ENCODE measurements at places on chromosomes 3 and 15. TPM values are rescaled to one million over a fixed set of nuclear protein-coding genes. Genes with fewer than 3 reads are reported as not detected.

- no peak for DNase-seq
Measured at GRCh38 chr15:67024998-67025368, 40.4 kb upstream of the SMAD3 start.

DNA sequence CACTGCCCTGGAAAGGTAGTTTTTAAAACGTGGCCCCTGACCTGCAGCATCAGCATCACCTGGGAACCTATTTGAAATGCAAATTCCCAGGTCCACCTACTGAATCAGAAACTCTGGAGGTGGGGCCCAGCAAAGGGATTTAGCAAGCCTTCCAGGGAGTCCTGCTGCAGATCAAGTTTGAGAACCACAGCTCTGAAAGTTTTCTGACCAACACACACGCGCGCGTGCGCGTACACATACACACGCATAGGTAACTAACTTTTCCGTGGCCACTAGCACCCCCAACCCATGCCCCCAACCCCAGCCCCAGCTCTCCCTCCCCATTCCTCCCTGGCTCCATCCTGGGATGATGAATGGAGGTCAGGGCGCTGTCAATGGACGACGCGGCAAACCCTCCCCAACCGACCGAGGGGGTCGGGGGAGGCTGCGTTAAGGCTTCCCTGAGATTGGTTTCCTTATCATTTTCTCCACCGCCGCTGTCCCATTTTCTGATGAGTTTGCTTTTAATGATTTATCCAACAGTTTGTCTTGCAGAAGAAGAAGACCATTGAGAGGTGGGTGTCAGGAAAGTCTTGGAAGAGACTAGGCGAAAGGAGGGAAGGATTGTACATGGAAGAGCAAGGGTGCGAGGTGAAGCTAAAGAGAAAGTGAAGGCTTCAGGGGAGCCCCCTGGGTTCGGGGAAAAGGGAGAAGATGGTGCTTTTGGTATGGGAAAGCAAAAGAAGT lies 590 bp upstream of the BOC start:
- DNase-seq: no peak

DNA sequence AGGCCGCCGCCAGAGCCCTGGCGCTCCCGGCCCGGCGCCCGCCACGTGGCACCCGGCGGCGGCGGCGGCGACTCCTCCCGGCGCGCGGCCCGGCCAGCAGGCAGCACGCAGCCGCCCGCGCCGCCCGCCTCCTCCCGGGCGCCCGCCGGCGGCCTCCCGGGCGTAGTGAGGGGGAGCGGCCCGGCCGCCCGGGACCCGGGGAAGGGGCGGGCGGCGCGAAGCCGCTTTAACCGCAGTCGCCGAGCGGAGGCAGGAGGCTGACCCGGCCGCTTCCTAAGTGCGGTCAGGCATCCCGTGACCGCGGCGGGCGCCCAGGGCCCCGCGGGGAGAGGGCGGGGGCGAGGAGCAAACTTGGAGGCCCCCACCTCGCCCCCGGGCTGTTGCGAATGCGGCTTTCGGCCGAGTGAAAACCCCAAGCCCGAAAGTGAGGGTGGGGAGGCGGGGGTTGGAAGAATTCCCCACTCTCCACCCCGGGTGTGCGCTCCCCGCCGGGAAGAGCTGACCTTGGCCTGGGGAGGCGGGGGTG lies 1.7 kb upstream of the HES1 start:
- peak; percentile 65 for DNase-seq

DNA sequence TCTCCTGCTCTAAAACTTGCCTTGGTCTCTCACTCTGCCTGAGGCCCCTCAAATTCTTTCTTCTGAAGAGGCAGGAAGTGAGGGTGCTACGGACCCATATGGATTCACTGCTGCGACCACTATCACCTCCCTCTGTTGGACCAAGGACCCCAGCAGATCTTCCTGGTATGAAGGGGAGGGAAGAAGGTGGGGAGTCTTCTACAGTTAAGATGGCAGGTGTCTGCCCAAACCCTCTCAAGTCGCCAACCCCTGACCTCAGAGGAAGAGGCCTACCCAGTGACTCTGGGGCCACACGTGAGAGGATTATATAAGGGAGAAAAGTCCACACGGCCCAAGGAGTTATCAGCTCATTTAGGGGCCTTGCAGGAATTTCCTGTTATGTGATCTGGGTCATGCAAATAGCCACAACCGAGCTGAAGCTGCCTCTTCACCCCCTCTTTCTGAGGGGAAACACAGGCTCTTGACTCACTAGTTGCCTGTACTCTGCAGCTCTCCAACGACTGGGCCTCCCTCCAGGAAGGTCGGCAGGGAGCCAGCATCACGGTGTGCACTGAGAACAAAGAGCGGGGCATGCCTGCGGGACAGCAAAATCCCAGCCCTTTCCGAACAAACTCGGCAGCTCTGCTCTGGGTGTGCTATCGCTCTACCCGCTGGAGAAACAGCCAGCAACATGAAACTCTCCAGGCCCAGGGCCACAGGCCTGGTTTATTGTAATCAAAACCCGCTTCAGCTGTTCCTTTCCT lies 116.0 kb downstream of the XXYLT1 start:
- no peak for DNase-seq

GRCh38 chr3:78895528-78895927 lies 872.3 kb downstream of the ROBO1 start:
- DNase-seq: no peak

DNA sequence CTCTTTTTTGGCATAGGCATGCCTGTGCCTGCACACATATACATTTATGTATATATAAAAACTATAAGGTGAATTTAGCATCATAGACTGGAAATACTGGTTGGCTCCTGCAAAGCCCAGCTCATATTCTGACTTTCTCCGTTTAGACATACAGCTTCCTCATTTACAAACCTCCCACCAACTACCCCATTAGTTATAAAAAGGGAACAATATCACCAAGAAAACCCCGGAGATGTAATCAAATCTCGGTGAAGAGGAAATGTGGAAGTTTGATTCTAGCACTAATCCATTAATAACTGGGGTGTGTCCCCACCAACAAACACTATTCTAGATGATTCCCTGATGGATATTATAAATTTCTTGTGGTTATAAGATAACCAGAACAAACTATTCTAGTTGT lies 517.7 kb upstream of the TBL1XR1 start:
- DNase-seq: no peak

- no peak for DNase-seq
Measured at GRCh38 chr3:153602801-153603200, 440.8 kb downstream of the RAP2B start.

DNA sequence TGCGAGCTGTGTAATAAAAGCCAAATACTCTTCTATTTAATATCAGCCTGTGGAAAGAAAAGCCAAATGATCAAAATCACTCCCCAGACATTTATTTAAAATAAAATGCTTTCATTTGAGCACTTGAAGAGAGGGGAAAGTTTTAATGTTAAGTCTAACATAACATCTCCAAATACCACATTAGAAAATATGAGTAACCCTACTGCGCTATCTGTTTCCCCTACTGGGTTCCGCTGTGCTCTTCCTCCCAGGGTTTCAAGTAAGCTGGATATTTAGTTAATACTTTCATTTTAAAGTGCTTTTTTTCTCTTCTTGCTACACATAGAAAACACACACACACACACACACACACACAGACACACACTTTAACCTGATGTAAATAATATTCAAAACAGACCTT lies 6.7 kb upstream of the VGLL4 start:
- no peak for DNase-seq

GRCh38 chr15:92524161-92524560 lies 130.5 kb downstream of the ST8SIA2 start:
- DNase-seq: no peak

DNA sequence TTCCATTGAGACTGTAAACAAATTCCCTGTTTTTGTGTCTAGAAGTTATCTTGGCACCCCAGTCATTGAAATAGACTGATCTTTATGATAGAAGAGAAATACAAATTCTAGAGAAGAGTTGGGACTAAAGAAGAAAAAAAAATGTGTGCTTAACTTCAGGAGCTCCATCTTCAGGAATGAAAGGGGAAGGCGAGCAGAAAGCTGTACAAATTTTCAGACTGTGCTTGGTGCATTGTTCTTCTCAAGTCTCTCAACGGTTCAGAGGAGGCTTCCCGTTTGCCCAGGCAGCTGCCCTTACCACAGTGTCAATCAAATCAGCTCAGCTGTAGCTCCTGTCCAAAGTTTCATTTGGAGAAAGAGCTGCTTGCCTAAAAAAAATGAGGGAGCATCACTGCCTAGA lies 41.7 kb downstream of the OXSM start:
- no peak for DNase-seq

- DNase-seq: no peak
Measured at GRCh38 chr3:124360155-124360554, 368.2 kb upstream of the ROPN1 start.

DNA sequence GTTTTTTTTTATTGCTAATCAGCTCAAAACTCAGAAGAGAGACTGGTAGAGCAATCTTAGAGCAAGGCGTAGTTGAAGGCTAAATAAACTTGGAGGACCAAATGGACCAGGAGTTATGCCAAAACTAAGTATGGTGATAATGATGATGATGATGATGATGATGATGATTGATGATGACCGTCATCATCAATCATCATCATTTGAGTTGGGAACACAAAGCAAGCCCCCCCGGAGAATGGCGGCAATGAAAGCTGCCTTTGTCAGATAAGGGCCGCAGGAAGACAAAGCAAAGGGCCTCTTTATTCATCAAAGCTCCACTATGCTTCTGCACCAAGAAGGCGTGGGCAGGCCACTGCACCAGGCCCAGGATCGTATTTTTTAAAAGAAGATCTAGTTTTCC lies 82.1 kb upstream of the RAD18 start:
- DNase-seq: no peak

DNA sequence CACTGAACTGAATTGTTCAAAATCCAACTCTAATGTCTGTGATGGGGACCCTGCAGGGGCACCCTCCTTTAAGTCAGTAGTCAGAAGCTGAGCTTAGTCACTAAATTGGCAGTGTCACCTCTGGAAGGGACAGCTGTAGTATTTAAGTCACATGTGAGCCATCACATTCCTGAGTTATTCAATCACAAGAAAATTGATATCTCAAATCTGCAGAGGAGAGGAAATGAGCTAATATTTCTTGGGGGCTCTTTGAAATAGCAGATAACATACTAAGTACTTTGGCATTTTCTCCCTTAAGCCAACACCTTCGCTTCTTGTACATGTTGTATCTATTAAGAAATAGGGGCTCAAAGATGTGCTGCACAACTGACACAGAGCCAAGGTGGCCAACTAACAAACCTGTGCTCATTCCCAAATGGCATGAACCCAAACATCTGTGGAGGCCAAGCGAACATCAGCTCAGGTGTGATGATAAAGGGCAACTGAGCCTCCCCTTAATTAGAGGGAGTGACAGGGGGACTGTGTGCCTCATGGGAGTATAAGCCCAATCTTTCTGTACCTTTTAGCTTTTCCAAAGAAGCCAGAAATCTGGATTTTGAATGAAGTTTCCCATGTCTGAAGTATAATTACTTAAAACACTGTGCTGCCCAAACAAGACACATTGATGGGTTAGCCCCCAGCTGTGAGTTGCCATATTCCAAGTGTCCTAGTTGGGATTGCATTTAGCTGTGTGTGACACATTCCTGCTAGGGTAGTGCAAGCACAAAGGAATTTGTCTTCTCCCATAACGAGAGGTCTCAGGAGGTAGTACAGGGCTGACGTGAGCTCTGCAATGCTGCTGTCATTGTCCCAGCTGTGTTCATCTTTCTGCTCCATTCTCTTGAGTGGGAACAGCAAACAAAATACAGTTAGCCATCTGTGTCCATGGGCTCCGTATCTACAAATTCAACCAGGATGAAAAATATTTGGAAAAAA lies 63.3 kb downstream of the ABHD5 start:
- no peak for DNase-seq

DNA sequence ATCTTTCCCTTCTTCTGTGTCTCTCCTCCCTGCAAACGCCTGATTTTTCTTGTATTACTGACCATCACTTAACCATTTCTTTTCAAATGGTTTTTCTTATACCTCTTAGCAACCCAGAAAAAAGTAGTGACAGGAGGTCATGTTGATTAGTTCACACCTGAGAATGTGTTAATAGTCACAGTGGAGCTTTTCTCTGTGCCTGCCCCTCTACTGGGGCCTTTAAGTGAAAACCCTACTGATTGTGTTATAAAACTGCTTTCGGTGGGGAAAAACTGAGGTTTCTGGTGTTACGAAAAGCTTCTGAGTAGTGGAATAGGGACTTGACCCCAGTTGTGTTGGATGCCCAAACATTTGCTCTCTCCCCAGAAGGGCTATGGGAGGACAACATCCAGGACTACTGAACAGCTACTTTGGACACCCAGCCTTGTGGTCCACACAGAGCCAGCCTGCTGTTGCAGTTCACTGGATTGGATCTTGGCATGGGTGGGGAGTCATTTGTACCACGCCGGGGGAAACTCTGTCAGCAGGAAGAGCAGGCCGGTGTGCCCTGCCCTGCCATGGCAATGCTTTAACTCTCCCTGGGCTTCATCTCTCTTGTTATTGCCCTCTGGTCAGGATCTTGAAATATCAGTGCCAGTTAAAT lies 10.3 kb downstream of the GPR87 start:
- DNase-seq: no peak

- DNase-seq: no peak
Measured at GRCh38 chr3:175200391-175201095, 341.4 kb downstream of the NAALADL2 start.

- DNase-seq: no peak
Measured at GRCh38 chr3:176824811-176825210, 372.5 kb downstream of the TBL1XR1 start.

- peak; percentile 48 for DNase-seq
Measured at GRCh38 chr3:112984485-112984884, 6.3 kb upstream of the GTPBP8 start.

- DNase-seq: no peak
Measured at GRCh38 chr3:108511490-108511889, 1.1 kb upstream of the MYH15 start.

- DNase-seq: no peak
Measured at GRCh38 chr15:44222478-44222877, 27.4 kb upstream of the FRMD5 start.

GRCh38 chr3:49757197-49757596 lies 29.1 kb downstream of the IP6K1 start:
- no peak for DNase-seq

- no peak for DNase-seq
Measured at GRCh38 chr3:38588371-38588971, 61.0 kb downstream of the SCN5A start.

Gene OR5K2
- not detected for total RNA-seq

Gene NAA50
- 122 TPM for total RNA-seq

Gene SLC7A14
- total RNA-seq: not detected

Gene GUCA1C
- total RNA-seq: not detected

Gene BLOC1S6
- total RNA-seq: 52.5 TPM

Gene CYFIP1
- 31.1 TPM for total RNA-seq

Gene ST8SIA2
- total RNA-seq: not detected

Gene SLC28A1
- not detected for total RNA-seq

Gene NOP10
- total RNA-seq: 313 TPM

Gene PYGO1
- total RNA-seq: not detected

Gene CCDC54
- total RNA-seq: not detected

Gene MEIS2
- not detected for total RNA-seq

Data from activated CD4-positive, alpha-beta T cell treated with anti-CD3 and anti-CD28 coated beads for 36 hours (primary cell).